Naive thymus-derived CD8-positive, alpha-beta T cell (primary cell): ENCODE measurements at places on chromosomes 1 and 21. TPM values are rescaled to one million over a fixed set of nuclear protein-coding genes. Genes with fewer than 3 reads are reported as not detected.

POGK gene
- 15.1 TPM for polyA plus RNA-seq

S100A1 gene
- not detected for polyA plus RNA-seq

GJB5 gene
- polyA plus RNA-seq = not detected

NGF gene
- polyA plus RNA-seq = not detected

SLC37A1 gene
- polyA plus RNA-seq = 6.9 TPM

FAM72A gene
- polyA plus RNA-seq = 0.28 TPM

SHISA4 gene
- polyA plus RNA-seq = not detected

GJA4 gene
- not detected for polyA plus RNA-seq

IL23R gene
- not detected for polyA plus RNA-seq

PODN gene
- not detected for polyA plus RNA-seq

ERICH3 gene
- not detected for polyA plus RNA-seq

S100A7 gene
- polyA plus RNA-seq = not detected

CBR3 gene
- polyA plus RNA-seq = 11.6 TPM

STX12 gene
- polyA plus RNA-seq = 12.3 TPM

C1orf94 gene
- polyA plus RNA-seq = not detected

SYCP1 gene
- polyA plus RNA-seq = not detected

WNT3A gene
- polyA plus RNA-seq = not detected

LORICRIN gene
- not detected for polyA plus RNA-seq

RAD54L gene
- not detected for polyA plus RNA-seq

ITLN2 gene
- not detected for polyA plus RNA-seq

UQCRH gene
- 371 TPM for polyA plus RNA-seq

RGS5 gene
- 3.8 TPM for polyA plus RNA-seq

FAM43B gene
- not detected for polyA plus RNA-seq

SLAMF6 gene
- polyA plus RNA-seq = 69.5 TPM

ANKRD35 gene
- 0.27 TPM for polyA plus RNA-seq

KRTAP13-4 gene
- not detected for polyA plus RNA-seq

EPHA10 gene
- polyA plus RNA-seq = not detected

MYOG gene
- not detected for polyA plus RNA-seq

TFF2 gene
- polyA plus RNA-seq = not detected

TMEM52 gene
- polyA plus RNA-seq = 0.20 TPM

GBP4 gene
- 37.5 TPM for polyA plus RNA-seq

FOXD2 gene
- 0.05 TPM for polyA plus RNA-seq

OR2T33 gene
- polyA plus RNA-seq = not detected

CTSE gene
- polyA plus RNA-seq = not detected

SPRR1B gene
- not detected for polyA plus RNA-seq

OR2L13 gene
- not detected for polyA plus RNA-seq

KNCN gene
- not detected for polyA plus RNA-seq

ADGRB2 gene
- polyA plus RNA-seq = 0.05 TPM

ANGPTL3 gene
- not detected for polyA plus RNA-seq

TNFRSF25 gene
- 7.2 TPM for polyA plus RNA-seq

TUFT1 gene
- 0.80 TPM for polyA plus RNA-seq

S100A7A gene
- polyA plus RNA-seq = not detected

GUCA2B gene
- polyA plus RNA-seq = not detected

TESK2 gene
- 3.1 TPM for polyA plus RNA-seq

NUF2 gene
- 0.33 TPM for polyA plus RNA-seq

SPATA1 gene
- not detected for polyA plus RNA-seq
